SW480 (cell line): ENCODE measurements at places on chromosomes 4 and X.

- DNase-seq, result peak; percentile 31
Observed at GRCh38 chrX:111914398-111915090, 38.6 kb downstream of the TRPC5OS start.

DNA sequence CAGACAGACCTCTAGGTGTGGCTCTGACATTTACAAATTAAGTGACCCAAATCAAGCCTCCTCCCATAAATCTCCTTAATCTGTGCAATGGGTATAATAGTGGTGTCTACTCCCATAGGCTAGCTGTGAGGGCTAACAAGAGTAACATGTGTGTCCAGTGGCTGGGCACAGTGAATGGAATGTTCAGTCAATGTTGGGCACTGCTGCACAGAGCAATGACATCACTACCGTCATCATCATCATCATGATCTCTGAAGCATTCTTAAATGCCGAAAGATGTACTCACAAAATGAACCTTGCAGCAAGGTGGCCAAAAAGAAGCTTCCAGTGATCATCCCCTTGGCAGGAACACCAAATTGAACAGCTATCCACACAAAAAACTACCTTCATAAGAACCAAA lies 43.5 kb downstream of the CHRNA9 start:
- DNase-seq, result no peak

GRCh38 chrX:113980953-113981352 lies 602.9 kb upstream of the HTR2C start:
- DNase-seq, result no peak

GRCh38 chrX:107716118-107716684 lies 59.4 kb downstream of the TSC22D3 start:
- DNase-seq, result peak; percentile 17

DNA sequence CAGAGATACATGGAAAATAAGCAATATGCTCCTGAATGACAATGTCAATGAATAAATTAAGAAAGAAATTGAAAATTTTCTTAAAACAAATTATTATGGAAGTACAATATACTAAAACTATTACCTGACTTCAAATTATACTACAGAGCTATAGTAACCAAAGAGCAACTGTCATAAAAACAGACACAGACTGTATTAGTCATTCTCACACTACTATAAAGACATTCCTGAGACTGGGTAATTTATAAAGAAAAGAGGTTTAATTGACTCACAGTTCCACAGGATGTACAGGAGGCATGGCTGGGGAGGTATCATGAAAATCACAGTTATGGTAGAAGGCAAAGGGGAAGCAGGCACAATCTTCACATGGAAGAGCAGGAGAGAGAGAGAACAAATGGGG lies 60.0 kb upstream of the CYSLTR1 start:
- DNase-seq, result no peak

DNA sequence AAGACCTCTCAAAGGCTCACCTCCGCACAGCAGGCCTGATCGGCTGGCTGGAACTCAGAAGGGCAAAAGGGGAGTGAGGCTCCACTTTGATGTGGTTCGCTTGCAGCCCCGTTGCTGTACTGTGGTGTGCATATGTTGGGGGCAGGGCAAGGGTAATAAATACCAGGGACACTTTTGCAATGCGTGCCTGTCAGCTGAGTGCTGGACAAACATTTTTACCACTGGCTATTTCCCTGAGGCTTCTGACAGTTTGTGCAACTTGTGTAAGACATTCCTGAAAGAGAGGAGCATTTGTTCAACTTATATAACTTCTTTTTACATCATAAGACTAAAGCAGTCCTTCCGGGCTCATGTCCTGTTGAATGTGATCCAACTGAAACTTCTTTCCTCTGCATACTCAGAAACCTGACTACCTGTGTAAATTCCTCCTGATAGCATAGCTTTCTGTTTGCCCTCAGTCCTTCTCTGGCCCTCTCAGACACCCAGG lies 82.3 kb downstream of the SPRY1 start:
- DNase-seq, result peak; percentile 92

DNA sequence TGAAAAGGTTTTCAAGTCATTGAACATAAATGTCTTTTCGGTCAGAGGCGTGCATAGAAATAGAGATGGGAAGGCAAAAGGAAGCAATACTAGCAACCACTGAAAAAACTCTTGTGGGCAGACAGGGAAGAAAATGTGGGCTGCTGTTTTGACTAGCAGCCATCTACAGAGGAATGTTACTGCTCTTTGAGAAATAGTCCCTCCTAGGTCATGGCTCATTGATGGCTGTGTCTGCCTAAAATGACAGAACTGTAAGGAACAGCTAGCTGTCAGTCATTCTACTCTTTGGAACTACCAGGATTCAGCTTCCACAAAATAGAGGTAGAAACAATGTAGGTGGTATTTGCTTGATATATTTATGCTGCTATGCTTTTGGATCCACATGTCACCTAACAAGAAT lies 26.9 kb upstream of the TMPRSS11B start:
- DNase-seq, result no peak

- no peak for DNase-seq
Observed at GRCh38 chr4:8516996-8517550, 63.1 kb upstream of the GPR78 start.

DNA sequence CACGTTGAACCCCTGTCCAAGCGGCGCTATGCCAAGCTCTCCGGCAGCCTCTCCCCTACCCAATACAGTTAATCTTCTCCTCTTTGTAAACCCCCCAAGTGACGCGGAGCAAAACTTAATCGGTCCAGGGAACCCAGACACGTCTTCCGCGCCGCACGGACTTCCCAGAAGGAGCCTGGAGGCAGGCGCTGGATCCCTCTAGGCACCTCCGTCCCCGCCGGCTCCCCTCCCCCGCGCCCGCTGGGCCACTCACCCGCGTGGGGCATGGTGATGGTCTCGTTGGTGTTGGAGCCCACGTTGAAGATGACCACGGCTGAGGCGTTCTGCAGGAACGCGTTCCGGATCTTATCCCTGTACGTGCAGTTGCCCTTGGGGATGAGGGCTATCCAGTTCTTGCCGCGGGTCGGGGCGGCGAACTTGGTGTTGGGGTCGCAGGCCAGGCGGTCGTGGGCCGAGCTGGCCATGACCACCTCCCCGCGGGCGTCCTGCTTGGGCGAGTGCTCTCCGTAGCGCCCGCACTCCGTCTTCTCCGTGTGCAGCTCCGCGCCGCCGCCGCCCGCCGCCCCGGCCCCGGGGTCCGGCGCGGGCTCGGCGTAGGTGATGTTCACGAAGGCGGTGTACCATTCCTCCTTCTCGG lies 1.1 kb downstream of the RNF150 start:
- no peak for DNase-seq

DNA sequence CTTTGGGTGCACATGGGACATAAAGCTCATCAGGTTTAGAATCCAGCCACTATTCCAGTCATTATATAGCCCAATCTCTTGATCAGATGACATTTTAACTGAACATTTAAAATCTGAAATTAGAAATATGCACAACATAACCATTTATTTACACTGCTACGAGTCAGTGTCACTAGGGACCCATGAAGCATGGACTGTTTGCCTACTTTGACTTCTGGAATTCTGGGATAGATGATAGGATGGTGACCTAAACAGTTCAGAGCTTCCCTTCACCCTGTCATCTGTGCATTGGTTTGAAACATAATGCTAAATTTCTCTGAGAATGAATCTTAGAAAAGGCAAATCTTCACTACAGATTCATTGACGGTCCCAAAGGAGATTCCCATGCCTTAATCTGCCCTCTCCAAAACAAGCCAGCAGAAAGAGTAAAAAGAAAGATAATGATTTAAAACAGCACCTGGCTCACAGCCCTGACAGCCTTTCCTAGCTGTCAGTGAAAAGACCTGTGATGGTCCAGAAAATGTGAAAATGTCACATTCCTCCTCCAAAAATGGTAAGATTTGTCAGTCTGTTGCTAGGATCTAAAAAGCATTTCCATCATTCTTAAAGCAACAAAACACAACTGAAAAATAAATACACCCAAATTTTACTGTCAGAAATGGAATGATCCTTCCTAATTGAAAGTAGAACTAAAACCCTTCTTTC lies 18.9 kb upstream of the HERC3 start:
- no peak for DNase-seq

DNA sequence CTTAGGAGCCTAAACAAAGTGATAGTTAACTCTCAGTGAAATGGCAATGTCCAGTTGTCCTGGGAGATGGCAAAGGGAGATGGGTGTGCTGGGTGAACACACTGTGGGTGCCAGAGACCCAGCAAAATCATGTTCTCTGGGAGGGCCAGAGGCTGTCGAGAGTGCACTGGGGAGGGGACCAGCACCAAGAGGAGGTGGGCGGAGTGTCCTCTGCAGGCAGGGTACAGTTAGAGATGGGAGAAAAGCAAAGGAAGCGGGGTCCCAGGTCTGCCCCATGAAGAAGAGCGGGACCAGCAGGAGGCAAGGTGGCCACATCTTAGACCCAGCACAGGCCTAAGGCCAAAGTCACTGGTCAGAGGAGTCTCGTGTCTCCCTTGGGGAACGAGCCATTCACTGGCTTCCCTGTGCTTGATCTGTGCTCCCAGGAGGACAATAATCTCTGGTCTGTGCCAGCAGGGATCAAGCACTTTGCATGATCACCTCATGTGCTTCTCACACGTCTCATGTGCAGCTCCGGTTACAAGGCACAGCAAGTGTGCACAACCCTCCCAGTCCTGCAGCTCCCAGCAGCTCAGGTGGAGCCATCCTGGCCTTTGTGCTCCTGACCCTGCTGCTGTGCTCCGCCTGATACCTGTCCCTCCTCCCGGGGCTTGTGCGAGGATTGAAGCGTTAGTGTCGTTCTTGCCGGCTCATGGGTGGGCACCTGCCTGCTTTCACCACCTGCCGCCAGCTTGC lies 100.9 kb downstream of the FAM53A start:
- DNase-seq, result no peak

DNA sequence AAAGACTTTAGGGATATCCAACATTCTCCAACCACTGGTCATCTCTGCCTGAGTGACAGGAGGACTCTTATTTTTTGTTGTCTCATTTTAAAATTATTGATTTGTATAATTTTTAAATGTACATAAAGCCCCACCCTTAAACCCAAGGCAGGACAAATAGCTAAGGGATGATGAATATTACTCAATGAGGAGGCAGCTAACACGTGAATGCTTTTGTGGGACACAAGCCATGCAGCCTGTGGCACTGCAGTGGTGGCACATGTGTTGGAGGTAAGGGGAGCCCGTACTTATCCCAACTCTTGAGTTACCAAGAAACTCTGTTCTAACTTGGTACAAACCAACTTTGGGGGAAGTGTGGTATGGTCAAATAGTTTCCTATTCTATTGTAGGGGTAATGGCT lies 19.5 kb downstream of the MID1IP1 start:
- no peak for DNase-seq

DNA sequence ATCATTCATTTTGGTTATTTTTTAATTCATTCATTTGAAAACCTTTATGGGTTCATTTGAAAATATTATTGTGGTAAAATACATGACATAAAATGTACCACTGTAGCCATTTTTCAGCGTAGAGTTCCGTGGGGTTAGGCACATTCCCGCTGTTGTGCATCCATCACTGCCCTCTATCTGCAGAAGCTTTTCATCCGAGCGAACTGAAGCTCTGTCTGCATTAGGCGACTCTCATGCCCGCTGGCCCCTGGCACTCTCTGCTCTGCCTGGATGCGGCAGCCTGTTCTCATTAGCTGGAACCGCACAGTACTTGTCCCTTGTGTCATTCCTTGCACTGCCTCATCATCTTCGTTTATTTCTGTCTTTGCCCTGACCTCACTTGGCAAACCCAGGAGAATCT lies 17.5 kb downstream of the CFAP99 start:
- DNase-seq, result peak; percentile 39

- DNase-seq, result no peak
Observed at GRCh38 chr4:128267745-128268144, 19.9 kb downstream of the PGRMC2 start.

GRCh38 chrX:2974961-2975360 lies 31.4 kb upstream of the ARSH start:
- DNase-seq, result no peak

DNA sequence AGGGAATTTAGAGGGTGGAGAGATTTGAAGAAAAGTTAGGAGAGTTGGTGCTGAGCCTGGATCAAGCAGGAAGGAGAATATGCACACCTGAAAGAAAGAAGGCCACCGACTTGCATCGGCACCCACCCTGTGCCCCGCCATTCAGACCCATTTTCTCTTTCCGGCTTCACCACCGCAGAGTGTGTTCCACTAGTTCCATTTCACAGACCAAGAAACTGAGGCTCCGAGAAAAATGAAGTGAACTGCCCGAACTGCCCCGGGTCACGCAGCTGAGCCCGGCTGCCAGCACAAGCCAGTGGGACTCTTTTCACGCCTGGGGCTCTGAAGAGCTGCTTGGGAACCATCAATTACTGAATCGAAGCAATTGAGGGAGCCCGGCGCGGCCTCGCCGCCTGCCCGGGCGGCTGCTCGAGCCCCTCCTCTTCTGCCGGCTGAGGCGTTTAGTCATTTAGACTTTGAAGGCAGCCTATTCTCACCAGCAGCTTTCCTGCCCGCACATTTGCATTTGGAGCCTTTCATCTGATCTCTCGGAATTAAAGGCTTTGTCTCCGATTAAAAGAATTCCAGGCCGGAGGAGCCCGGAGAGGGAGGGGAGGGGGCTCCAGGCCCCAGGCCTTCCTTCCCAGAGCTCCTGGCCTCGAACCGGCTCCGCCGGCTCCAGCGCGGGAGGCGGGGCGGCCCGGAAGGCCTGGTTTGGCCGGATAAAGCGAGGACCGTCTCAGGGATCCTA lies 140.2 kb upstream of the PJA1 start:
- DNase-seq, result no peak

- peak; percentile 95 for DNase-seq
Observed at GRCh38 chr4:75514131-75514948, at the start of the genes RCHY1 and THAP6. Gene RCHY1, minus strand, starts transcription at chr4:75514403. Its CDS starts 117 bp downstream, at chr4:75514286. Gene THAP6, plus strand, starts transcription at chr4:75514473. Its CDS starts 980 bp downstream, at chr4:75515453.
